ENCODE measurements at places on chromosomes 3 and 15.
A peak's percentile ranks its signal among the peaks of the same experiment; 100 is the strongest.

- no peak for DNase-seq
Observed at GRCh38 chr3:108509871-108510270, 525 bp downstream of the MYH15 start.

GRCh38 chr15:87715252-87715651 lies 541.3 kb downstream of the NTRK3 start:
- DNase-seq: no peak

DNA sequence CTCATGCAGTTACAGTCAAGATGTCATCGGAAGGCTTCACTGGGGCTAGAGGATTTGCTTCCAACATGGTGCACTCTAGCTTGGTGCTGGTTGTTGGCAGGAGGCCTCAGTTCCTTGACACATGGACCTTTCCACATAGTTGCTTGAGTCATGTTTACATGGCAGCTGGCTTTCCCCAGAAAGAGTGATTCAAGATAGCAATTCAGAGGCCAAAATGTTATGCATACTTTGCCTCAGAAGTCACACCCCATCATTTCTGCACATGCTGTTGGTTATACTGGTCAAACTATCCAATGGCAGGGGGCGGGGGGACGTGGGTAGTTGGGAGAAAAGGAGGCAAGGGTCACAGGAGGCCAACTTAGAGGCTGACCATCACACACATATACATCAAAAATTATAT lies 58.7 kb downstream of the FOXB1 start:
- peak; percentile 41 for DNase-seq

- peak; percentile 71 for DNase-seq
Observed at GRCh38 chr3:36907911-36908646, 36.8 kb downstream of the TRANK1 start.

DNA sequence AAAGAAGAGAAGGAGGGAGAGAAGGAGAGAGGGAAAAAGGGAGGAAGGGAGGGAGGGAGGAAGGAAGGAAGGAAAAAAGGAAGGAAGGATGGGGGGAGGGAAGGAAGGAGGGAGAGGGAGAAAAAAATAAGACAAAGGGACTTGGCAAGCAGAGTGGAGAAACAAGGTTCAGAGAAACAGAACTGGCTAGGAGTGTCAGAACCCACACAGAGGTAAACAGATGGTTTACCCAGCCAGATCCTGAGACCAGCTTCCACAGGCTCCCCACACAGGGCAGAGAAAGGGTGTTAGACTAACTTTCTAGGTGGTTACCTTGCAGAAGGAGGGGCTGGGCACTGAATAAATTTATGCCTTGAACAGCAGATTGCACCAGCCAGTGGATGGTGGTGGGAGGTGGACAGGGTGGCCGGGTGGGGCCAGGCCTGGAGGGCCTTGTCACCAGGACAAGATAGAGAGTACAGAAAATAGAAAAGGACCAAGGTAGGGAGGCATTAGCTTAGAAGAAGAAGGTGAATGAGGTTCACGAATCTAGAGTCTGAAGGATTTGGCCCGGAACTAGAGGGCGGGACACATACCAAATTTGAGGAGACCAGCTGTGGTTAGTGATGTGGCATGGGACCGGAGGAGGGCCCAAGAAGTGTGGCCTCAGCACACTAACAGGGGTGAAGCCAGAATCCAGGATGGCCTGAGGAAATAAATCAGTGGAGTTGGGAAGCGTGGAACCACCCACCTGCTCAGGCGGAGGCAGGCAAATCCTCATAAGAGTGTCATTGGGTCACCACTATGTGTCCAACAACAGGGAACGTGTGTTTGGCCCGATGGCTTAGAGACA lies 1.2 kb upstream of the TM4SF1 start:
- DNase-seq: no peak

GRCh38 chr3:149152420-149152819 lies 23.0 kb downstream of the HPS3 start:
- DNase-seq: peak; percentile 79

DNA sequence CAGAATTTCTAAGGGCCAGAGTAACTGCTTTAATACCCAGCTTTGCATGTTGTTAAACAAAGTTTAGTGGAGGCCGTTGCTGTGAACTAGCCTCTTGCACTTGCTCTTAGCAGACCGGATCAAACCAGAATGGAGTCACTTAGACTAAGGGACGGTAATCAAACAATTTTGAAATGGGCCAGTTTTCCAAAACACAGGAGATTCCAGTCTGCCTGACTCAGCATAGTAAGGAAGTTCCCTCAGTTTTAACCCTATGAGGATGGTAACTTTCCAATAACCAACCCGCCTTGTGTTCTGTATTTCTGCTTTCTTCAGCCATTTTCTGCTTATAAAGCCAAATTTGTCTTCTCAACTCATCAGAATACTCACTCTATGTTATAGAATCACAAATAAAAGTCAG lies 77.2 kb upstream of the WDR72 start:
- no peak for DNase-seq

GRCh38 chr3:42090973-42091731 lies at the start of gene TRAK1:
TRAK1 (plus strand) TSS chr3:42091357; CDS start chr3:42091470, 113 bp downstream.
- peak; percentile 81 for DNase-seq

GRCh38 chr3:19769694-19770093 lies 164.3 kb downstream of the EFHB start:
- DNase-seq: no peak

GRCh38 chr3:122074621-122075265 lies 19.6 kb downstream of the CD86 start:
- DNase-seq: no peak

GRCh38 chr3:12454816-12455121 lies 29.5 kb upstream of the TSEN2 start:
- DNase-seq: no peak

GRCh38 chr15:79948761-79949160 lies 22.2 kb downstream of the BCL2A1 start:
- no peak for DNase-seq

- no peak for DNase-seq
Observed at GRCh38 chr15:62709261-62709660, 333.3 kb upstream of the TPM1 start.

- no peak for DNase-seq
Observed at GRCh38 chr3:61425356-61425755, 136.0 kb upstream of the PTPRG start.

DNA sequence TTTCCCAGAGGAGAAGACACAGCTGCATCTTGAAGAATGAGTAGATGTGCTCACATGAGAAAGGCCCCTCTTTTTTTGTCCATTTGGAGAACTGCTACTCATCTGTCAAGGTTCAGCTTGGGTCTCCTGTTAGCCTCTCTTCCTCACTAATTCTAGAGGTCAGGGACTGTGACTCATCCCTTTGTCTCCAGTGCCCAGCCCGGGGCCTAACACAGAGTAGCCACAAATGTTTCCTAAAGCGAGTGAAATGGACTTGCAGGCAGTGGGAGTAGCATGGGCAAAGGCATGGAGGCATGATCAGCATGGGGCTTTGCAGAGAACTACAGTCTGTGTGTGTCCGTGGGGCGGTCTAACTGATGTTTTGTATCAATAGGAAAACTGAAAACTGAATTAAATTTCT lies 33.9 kb upstream of the MRPS22 start:
- DNase-seq: peak; percentile 63

- no peak for DNase-seq
Observed at GRCh38 chr15:73570355-73571032, 62.7 kb downstream of the NPTN start.

GRCh38 chr3:155248531-155249187 lies 44.8 kb downstream of the STRIT1 start:
- DNase-seq: no peak

- DNase-seq: peak; percentile 53
Observed at GRCh38 chr3:178406206-178406605, 130.0 kb upstream of the KCNMB2 start.

DNA sequence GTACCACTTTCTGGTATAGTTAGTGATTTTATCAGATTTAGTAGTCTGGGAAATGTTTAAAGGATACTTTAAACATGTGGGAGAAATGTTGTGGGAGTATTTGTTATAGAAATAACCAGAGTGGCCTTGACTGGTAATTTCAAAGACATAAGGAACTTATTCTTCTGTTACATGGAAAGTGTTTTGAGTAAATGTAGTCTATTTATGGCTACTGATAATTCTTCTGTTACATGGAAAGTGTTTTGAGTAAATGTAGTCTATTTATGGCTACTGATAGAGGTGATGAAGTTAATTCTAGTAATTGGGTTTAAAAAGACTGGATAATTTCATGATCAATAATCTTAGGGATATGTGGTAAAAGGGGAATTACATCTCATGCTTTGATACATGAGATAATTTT lies 17.7 kb downstream of the REC114 start:
- DNase-seq: no peak

GRCh38 chr15:87735522-87735921 lies 521.0 kb downstream of the NTRK3 start:
- DNase-seq: no peak

GRCh38 chr3:51773529-51774056 lies 5.4 kb downstream of the IQCF6 start:
- DNase-seq: peak; percentile 1

DNA sequence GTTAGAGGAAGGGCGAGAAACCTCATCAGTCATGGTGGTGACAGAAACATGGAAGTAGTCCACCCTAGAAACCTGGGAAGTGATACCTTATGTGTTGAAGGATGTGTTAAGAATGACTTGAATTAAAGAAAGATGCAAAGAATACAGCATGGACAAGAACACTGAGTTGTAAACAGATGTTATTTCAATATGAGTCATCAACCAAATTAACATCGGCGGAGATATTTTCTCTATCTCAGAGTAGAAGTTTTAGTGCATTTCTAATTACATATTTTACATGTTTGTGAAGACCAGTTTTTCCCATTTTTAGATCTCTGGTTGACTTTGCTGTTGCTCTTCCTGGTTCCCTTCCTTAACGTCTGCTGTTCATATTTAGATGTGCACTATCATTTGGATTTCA lies 268.8 kb upstream of the TBL1XR1 start:
- DNase-seq: no peak

All from astrocyte of the spinal cord (primary cell).